ENCODE measurements at places on chromosomes 3 and 15.

DNA sequence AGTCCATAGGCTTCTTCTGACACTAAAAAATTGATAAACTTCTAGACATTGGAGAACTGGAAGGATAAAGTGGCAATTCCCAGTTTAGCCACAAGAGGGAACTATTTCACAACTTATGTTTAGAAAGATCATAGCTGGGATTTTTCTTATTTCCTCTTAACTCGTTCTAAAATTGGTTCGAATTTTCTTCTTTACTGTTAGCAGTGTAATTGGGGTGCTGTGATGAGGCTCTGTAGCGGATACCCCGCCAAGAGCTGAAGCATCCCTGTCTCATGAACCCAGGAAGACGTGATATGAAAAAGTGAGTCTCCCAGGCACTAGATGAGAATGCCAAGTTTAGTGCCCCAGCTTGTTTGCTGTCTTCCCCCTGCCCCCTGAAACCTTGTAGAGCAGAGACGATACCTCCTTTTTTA lies 85.1 kb downstream of the PDCD6IP start:
- no peaks in the 10 kb centered on the region for H3K36me3 ChIP-seq
- no peak overlapping the region for H3K27ac ChIP-seq
- H3K27me3 ChIP-seq = no peaks in the 10 kb centered on the region

- no peak overlapping the region for H3K27ac ChIP-seq
- H3K27me3 ChIP-seq = peaks cover 15% of the 10 kb centered on the region
- no peak for DNase-seq
- H3K4me3 ChIP-seq = no peak overlapping the region
- H3K36me3 ChIP-seq = no peaks in the 10 kb centered on the region
Observed at GRCh38 chr15:66210684-66211083, 42.9 kb downstream of the MEGF11 start.

- peak overlapping the region; percentile 50 for H3K27ac ChIP-seq
- H3K4me1 ChIP-seq = peaks cover 16% of the 10 kb centered on the region
- no peak overlapping the region for H3K4me3 ChIP-seq
- H3K36me3 ChIP-seq = no peaks in the 10 kb centered on the region
Observed at GRCh38 chr3:10335871-10336622, 15.1 kb upstream of the SEC13 start.

- H3K27me3 ChIP-seq = peaks cover 9% of the 10 kb centered on the region
- no peaks in the 10 kb centered on the region for H3K36me3 ChIP-seq
Observed at GRCh38 chr3:58215317-58216025, 4.7 kb upstream of the DNASE1L3 start.

DNA sequence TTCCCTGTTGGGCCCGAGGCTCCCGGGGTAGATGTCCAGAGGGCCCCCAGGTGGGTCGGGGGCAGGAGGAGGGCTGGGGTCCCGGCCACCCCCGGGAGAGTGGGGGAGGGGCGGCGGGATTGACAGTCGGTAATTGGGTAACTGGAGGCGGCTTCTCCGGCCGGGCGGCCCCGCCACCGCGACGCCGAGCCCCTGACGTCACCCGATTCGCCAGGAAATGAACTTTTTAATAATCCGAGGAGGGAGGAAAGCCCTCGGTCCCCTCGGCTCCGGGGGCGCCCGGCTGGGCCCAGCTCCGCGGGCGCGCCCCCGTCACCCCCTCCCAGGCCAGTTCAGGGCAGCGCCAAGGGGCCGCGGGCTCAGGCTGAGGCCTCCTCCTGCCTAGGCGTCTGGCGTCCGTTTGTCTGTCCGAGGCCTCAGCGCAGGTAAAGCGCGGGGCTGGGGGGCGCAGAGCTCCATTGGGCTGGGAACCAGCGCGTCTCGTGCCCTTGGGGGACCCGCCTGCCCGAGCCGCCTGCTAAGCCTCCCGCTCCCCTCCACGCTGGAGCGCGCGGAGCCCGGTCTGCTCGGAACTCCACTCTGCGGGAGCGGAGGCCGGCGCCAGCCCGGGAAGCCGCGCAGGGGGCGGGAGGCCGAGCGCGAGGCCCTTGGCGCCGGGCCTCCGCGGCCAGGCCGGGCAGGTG lies 3.9 kb downstream of the GATA2 start:
- no peak overlapping the region for H3K27ac ChIP-seq
- DNase-seq = peak; percentile 20
- H3K27me3 ChIP-seq = peaks cover 75% of the 10 kb centered on the region

GRCh38 chr15:68802373-68802772 lies 18.3 kb downstream of the ANP32A start:
- peaks cover 30% of the 10 kb centered on the region for H3K36me3 ChIP-seq
- H3K4me3 ChIP-seq = no peak overlapping the region
- no peaks in the 10 kb centered on the region for H3K27me3 ChIP-seq
- no peak for DNase-seq

GRCh38 chr3:40465111-40465407 lies 7.9 kb downstream of the RPL14 start:
- H3K4me3 ChIP-seq = no peak overlapping the region
- H3K27me3 ChIP-seq = no peaks in the 10 kb centered on the region
- DNase-seq = no peak
- H3K4me1 ChIP-seq = peaks cover 48% of the 10 kb centered on the region
- H3K27ac ChIP-seq = no peak overlapping the region
- peaks cover 60% of the 10 kb centered on the region for H3K36me3 ChIP-seq

GRCh38 chr3:194176274-194176991 lies 40.5 kb downstream of the HES1 start:
- H3K27ac ChIP-seq = no peak overlapping the region
- DNase-seq = no peak
- peaks cover 12% of the 10 kb centered on the region for H3K27me3 ChIP-seq
- H3K4me1 ChIP-seq = peaks cover 9% of the 10 kb centered on the region
- H3K4me3 ChIP-seq = no peak overlapping the region
- no peaks in the 10 kb centered on the region for H3K36me3 ChIP-seq

GRCh38 chr3:25283613-25284012 lies 144.4 kb upstream of the RARB start:
- H3K27ac ChIP-seq = no peak overlapping the region
- no peaks in the 10 kb centered on the region for H3K4me1 ChIP-seq
- no peak for DNase-seq
- no peaks in the 10 kb centered on the region for H3K27me3 ChIP-seq
- no peak overlapping the region for H3K4me3 ChIP-seq

GRCh38 chr3:71695000-71695482 lies 30.2 kb downstream of the EIF4E3 start:
- H3K4me3 ChIP-seq = no peak overlapping the region
- DNase-seq = no peak
- H3K27me3 ChIP-seq = no peaks in the 10 kb centered on the region
- peaks cover 2% of the 10 kb centered on the region for H3K4me1 ChIP-seq

GRCh38 chr3:95615592-95616310 lies 1198.6 kb upstream of the EPHA6 start:
- no peak overlapping the region for H3K4me3 ChIP-seq
- H3K4me1 ChIP-seq = no peaks in the 10 kb centered on the region
- DNase-seq = no peak
- no peaks in the 10 kb centered on the region for H3K36me3 ChIP-seq
- H3K27me3 ChIP-seq = no peaks in the 10 kb centered on the region
- no peak overlapping the region for H3K27ac ChIP-seq

DNA sequence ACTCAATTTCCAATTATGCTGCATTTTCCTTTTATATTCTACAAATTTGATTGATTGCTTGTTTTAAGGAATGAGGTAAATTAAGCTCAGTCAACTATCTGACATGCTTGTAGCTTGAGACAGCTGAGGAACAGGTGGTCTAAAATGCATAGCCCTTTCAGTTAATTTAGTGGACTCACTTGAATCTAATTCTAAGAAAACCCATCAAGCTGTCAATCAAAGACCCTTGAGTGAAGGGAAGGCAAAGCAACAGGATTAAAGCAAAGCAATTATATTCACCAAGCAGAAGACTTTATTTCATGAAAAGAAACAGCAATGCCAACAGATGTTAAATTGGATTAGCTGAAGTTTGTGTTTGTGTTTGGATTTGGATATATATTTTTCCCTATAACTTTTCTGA lies 228.5 kb downstream of the ARPP21 start:
- no peaks in the 10 kb centered on the region for H3K27me3 ChIP-seq
- no peak for DNase-seq
- H3K27ac ChIP-seq = no peak overlapping the region
- no peaks in the 10 kb centered on the region for H3K36me3 ChIP-seq

- no peak for DNase-seq
- no peak overlapping the region for H3K4me3 ChIP-seq
- peak overlapping the region; percentile 50 for H3K27ac ChIP-seq
- H3K36me3 ChIP-seq = peaks cover 51% of the 10 kb centered on the region
- H3K4me1 ChIP-seq = peaks cover 40% of the 10 kb centered on the region
Observed at GRCh38 chr15:40702077-40702476, 7.1 kb downstream of the RAD51 start.

DNA sequence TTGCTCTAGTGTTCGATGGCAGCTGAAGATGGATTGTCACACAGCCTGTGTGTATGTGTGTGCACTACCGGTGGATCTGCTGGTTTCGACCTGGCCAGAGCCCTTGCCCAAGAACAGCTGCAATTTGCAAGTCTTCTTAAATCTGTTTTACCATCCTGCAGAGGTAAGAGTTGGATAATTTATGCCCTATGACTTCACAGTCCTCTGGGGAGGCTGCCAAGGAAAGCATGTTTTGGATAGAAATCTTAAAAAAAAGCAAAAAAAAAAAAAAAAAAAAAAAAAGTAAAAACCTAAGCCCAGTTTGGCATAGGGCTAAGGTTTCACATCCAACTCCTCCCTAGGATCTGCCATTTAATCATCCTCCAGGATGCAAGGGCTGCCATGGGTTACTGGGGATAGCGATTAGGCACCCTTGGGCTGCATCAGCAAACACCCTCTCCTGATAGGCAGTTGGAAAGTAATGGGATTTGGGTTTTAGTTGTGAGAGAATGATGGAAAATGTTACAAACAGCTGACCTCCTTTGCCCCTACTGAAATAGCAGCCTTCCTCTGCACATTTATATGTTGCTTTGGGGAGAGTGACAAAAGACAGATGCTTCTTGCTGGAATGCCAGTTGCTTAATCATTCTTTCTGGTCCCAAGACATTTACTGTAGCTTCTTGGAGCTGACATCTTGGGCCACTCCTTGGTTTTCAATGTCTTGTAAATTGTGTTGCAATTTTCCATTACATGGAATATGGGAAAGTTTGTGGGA lies 35.4 kb downstream of the CD200R1L start:
- H3K27me3 ChIP-seq = no peaks in the 10 kb centered on the region
- DNase-seq = no peak

Data from activated CD4-positive, alpha-beta T cell treated with anti-CD3 and anti-CD28 coated beads, Interleukin-2, amount 10 ng/mL, durations not matched to agents 7 days and 5 days (primary cell).